Activated CD4-positive, CD25-positive, alpha-beta regulatory T cell treated with anti-CD3 and anti-CD28 coated beads, Interleukin-2, amount 50 U/mL, for 24 hours (primary cell): ENCODE measurements at places on chromosomes 7 and 10.

- ATAC-seq, result no peak
These were observed 55.0 kb upstream of the AKR1E2 start for GRCh38 chr10:4770801-4771553.

GRCh38 chr10:113073549-113074189 is 123.6 kb downstream of the TCF7L2 start:
- ATAC-seq, result no peak

DNA sequence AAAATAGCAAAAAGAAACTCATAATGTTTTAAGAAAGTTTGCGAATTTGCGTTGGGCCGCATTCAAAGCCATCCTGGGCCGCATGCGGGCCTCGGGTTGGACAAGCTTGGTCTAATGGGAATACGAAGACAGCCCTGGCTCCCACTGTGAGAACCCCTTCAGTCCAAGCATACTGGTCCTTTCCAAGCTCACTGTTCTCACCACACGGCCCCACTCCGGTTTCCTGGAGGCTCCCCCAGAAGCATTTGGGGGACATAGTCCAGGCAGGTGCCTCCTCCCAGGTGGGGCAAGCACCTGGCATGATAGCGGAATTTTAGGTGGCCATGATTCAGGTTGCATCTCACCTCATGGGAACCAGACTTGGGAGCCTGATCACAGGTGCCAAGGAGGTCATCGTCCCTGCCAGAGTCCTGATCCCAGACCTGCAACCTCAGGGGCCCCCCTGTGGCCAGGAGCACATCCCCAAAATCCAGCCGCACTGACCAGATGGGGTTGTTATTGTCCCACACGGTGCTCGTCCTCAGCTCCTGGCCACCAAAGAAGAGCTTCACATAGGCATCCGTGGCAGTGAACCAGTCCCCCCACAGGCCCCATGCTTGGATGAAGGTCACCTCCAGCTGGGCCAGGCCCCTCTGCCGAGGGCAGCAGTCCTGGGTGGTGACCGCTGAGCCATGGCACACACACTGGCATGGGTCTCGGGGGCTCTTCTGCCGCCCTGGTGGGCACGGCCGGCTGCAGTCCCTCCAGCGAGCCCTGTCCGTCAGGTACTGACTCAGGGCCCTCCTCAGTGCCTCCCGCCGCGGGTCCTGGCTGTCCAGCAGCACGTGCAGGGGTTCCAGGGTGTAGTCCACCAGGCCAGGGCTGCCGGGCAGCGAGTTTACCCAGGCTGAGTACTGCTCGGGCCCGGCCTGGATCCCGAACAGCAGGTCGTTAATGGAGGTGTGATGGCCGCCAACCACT is 4.4 kb downstream of the PRF1 start:
- no peak for ATAC-seq

DNA sequence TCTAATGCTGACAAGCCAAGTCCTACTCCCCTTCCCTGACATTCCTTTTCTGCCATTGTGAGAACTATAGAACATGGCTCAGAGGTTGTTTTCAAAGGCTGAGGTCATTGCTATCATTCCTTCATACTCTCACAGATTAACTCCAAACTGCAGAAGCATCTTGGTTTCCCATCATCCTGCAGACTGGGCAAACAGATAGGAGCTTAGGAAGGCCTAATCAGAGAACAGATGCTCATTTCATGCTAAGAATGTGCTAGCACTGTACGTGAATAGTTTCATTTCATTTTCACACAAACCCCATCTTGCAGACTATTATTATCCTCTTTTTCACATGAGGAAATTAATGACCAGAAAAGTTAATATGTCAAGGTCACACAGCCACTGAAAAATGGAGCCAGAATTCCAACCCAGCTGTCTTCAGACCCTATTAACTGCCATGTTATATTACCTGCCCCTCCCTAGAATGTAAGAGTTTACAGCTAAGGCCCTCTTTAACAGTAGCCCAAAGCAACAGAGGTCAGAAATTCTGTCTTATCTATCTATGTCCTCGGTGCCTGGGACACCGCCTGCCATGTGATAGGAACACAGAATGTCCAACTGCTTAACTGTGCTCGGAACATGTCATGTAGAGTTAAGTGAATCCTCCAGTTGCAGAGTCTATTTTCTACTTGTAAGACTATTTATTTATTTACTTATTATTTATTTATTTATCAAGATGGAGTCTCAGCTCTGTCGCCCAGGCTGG is 2.9 kb upstream of the LCOR start:
- no peak for ATAC-seq

- ATAC-seq, result no peak
These were observed 253.4 kb downstream of the DOCK4 start for GRCh38 chr7:111952783-111953182.

- no peak for ATAC-seq
These were observed 53.1 kb upstream of the COBL start for GRCh38 chr7:51369746-51370145.

- ATAC-seq, result no peak
These were observed 82.4 kb upstream of the ITGB1 start for GRCh38 chr10:33040436-33040835.

GRCh38 chr10:105837951-105838350 is 1196.9 kb downstream of the SORCS3 start:
- peak; percentile 74 for ATAC-seq

DNA sequence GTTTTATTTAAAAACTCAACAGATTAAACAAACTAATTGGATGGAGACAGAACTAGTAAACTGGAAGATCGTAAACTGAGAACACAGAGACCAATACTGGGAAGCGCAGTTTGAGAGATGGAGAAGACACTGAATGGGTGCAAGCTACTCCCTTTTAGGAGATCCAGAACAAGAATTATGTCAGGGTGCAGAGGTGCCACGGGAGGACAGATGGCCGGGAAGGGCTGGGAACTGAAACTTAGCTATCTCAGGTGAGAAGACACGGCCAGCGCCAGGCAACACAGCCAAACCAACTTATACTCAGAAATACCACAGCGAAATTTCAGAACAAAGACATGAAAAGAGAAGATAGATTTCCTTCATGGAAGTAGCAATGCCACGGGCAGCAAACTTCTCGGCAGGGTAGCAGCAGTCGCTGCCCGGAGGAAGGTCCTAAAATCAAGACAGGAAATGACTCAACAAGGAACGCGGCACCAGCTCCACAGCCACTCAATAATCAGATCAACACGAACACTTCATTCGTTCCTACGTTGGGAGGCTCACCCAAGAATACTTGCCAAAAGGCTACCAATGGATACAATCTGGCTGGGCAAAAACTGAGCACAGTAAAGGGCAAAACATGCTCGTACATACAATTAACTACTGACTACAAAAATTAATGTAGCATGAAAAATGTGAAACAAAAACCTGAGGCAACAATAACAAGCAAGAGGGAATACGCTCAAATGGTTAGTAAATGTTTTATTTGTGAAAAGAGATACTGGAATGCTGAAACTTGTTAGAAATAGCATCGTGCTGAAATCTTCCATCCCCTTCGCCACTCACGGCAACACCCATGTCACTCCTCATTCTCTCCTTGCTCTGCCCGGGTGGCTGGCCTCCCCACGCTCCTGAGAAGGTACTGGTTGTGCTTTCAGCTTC is 2.2 kb upstream of the LRRC27 start:
- no peak for ATAC-seq

DNA sequence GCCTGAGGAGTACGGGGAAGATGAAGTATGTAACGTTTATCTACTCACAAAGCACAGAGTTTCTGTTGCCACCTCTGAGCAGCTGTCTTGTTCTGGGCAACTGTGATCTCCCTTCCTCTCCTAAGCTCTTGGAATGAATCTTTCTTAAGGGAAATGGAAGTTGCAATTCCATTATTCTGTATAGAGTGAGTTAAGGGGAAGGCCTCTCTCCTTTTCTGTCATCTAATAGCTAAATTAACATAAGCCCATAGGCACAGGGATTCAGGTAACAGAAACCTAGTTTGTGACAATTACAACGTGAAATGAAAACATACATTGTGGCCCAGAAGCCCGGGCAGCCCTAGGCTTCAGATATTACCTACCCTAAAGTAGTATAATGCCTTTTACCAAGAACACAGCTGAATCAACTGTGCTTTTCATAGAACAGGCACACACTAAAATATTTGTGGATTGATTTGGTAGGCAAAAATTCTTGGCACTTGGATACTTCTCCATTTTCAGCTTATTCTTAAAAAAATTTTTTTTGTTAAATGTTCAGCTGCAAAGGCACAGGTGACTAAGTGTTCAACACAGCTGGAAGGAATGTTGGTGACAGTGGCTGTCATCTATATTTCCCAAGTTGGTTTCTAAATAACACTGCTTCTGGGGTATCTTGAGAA is 3.8 kb upstream of the PDCD4 start:
- no peak for ATAC-seq

- ATAC-seq, result peak; percentile 99
These were observed 104.5 kb upstream of the ZPBP start for GRCh38 chr7:50197549-50197948.

DNA sequence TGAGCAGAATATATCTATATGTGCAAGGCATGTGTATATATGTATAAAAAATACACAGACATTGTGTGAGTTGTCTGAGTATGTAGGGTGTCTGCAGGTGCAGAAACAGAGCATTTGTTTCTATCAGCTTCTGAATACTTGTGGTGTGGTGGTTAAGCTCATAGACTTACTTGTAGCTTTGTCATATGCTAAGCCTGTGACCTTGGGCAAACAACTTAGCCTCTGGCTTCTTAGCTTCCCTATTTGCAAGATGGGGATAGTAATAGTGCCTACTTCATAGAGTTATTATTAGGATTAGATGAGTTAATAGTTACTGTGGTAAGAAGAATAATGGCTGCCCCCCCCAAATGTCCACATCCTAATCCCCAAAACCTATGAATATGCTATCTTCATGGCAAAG is 28.2 kb upstream of the PAX2 start:
- ATAC-seq, result no peak
